Ovary (tissue), 10 donors: ENCODE measurements at places on chromosomes 6 and 20. TPM values are rescaled to one million over a fixed set of nuclear protein-coding genes. Genes with fewer than 3 reads are reported as not detected.
A peak's percentile ranks its signal among the peaks of the same experiment; 100 is the strongest.

- no peaks in the 10 kb centered on the region for H3K4me1 ChIP-seq
- H3K36me3 ChIP-seq = no peaks in the 10 kb centered on the region
- H3K27ac ChIP-seq = no peak overlapping the region
- no peak for DNase-seq
- no peak overlapping the region for H3K4me3 ChIP-seq
- H3K27me3 ChIP-seq = no peaks in the 10 kb centered on the region
Measured at GRCh38 chr6:35505999-35506412, 6.7 kb downstream of the TULP1 start.

The PAK5 gene
- 0.46 TPM for total RNA-seq

The OPN5 gene
- not detected for total RNA-seq

The ROMO1 gene
- total RNA-seq = 108 TPM

- H3K27ac ChIP-seq = no peak overlapping the region
- H3K4me3 ChIP-seq = no peak overlapping the region
- no peaks in the 10 kb centered on the region for H3K27me3 ChIP-seq
- H3K4me1 ChIP-seq = no peaks in the 10 kb centered on the region
Measured at GRCh38 chr20:12072954-12073264, 155.2 kb downstream of the BTBD3 start.

The DLK2 gene
- total RNA-seq = 1.8 TPM

GRCh38 chr6:137892271-137892708 lies 25.2 kb downstream of the TNFAIP3 start:
- no peak overlapping the region for H3K27ac ChIP-seq
- DNase-seq = no peak
- no peaks in the 10 kb centered on the region for H3K36me3 ChIP-seq
- H3K4me3 ChIP-seq = no peak overlapping the region
- H3K27me3 ChIP-seq = no peaks in the 10 kb centered on the region
- no peaks in the 10 kb centered on the region for H3K4me1 ChIP-seq

The SIRPB2 gene
- 0.88 TPM for total RNA-seq

The EIF2S2 gene
- 36.9 TPM for total RNA-seq

- peak; percentile 72 for DNase-seq
- H3K27ac ChIP-seq = peak overlapping the region; percentile 91
- no peaks in the 10 kb centered on the region for H3K36me3 ChIP-seq
Measured at GRCh38 chr6:151494235-151494935, 568 bp downstream of the CCDC170 start.

DNA sequence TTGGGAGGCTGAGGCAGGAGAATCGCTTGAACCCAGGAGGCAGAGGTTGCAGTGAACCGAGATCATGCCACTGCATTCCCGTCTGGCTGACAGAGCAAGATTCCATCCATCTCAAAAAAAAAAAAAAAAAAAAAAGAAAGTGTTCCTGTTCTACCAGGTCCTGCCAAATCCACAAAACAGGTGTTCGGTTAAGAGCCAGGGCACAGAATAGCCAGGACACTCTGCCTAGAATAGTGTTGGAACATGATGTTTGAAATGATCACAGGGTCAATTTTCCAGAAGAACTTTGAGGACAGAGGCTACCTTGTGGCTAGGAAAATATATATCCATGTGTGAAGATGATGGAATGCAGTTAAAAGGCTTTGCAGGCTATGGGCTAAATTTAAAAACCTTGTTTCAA lies 63.6 kb upstream of the TRAF3IP2 start:
- peaks cover 4% of the 10 kb centered on the region for H3K4me1 ChIP-seq
- no peak overlapping the region for H3K4me3 ChIP-seq

The SLC17A2 gene
- total RNA-seq = not detected

DNA sequence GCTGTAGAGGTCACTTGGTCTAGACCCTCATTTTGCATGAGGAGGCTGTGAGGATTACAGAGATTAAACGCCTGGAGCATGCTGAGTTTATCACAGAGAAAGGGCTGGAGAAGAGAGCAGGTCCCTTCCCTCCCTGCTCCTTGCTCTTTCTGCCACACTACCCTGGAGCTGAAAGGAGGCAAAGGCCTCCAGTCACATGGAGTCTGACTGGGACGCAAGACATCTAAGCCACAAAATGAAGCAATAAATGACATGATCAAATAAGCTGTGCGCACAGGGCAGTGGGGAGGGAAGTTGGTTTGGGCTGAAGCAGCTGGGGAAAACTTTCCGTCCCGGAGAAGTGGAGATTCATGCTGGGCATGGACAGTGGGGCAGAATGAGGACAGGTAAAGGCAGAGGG lies 33.3 kb downstream of the ATXN1 start:
- no peaks in the 10 kb centered on the region for H3K36me3 ChIP-seq
- DNase-seq = no peak
- peaks cover 10% of the 10 kb centered on the region for H3K4me1 ChIP-seq
- no peak overlapping the region for H3K4me3 ChIP-seq

- H3K4me3 ChIP-seq = no peak overlapping the region
- DNase-seq = no peak
- H3K27ac ChIP-seq = no peak overlapping the region
Measured at GRCh38 chr20:16241911-16242310, 331.3 kb downstream of the KIF16B start.

The TAF4 gene
- 28.1 TPM for total RNA-seq

DNA sequence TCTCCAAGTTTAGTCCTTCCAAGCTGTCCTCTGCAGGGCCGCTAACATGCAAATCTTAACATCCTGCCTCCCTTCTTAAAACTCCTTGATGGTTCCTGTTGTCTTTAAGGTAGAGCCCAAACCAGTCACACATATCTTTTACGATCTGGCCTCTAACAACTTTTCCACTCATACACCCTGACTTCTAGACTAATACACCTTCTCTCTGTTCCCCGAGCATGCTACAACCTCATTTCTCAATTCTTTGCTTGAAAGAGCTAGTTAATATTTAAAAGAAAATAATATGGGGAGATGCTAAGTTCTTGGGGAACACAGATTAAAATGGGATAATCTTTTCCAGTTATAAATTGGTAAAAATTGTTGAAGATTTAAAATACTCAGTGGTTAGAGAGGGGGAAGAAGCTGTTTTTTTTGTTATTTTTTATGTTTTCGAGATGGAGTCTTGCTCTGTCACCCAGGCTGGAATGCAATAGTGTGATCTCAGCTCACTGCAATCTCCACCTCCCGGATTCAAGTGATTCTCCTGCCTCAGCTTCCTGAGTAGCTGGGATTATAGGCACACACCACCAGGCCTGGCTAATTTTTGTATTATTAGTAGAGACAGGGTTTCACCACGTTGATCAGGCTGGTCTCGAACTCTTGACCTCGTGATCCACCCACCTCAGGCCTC lies 250.7 kb downstream of the MAFB start:
- H3K27ac ChIP-seq = no peak overlapping the region
- H3K36me3 ChIP-seq = no peaks in the 10 kb centered on the region
- no peaks in the 10 kb centered on the region for H3K27me3 ChIP-seq
- no peak overlapping the region for H3K4me3 ChIP-seq
- H3K4me1 ChIP-seq = peaks cover 1% of the 10 kb centered on the region

DNA sequence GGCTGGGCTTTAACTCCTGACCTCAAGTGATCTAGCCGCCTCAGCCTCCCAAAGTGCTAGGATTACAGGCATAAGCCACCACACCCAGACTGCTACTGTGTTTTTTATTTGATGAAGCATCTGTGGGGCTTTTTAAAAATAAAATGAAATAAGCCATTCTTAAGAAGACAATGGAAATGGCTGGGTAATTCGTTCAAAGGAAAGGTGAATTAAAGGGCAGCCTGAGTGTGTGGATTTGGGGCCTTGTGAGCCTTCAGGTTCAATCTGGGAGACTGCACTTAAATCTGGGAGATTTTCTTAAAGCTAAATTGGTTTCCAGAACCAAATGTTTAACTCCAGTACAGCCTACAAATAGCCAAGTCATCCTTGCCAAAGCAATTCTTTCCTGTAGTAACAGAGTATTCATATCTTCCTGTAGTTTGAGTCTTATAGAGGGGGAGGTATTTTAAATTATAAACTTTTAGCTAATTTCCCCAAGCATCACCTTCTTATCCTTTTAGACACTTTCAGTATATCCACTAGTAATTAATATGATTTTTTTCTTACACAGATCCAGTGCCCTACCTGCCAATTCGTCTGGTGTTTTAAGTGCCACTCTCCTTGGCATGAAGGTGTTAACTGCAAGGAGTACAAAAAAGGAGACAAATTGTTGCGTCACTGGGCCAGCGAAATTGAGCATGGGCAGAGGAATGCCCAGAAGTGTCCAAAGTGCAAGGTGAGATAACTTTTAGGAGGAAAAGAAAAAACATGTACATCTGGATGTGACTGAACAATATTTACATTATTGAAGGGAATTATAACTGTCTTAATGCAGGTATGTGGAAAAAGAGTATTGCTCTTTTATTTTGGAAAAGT lies 95.4 kb downstream of the RNF217 start:
- no peaks in the 10 kb centered on the region for H3K4me1 ChIP-seq
- no peaks in the 10 kb centered on the region for H3K36me3 ChIP-seq
- H3K27ac ChIP-seq = no peak overlapping the region
- H3K4me3 ChIP-seq = no peak overlapping the region
- no peaks in the 10 kb centered on the region for H3K27me3 ChIP-seq
- no peak for DNase-seq

- no peak overlapping the region for H3K27ac ChIP-seq
- H3K4me3 ChIP-seq = no peak overlapping the region
- no peak for DNase-seq
- H3K27me3 ChIP-seq = no peaks in the 10 kb centered on the region
- H3K36me3 ChIP-seq = no peaks in the 10 kb centered on the region
Measured at GRCh38 chr20:17971300-17972013, 2.6 kb downstream of the MGME1 start.

DNA sequence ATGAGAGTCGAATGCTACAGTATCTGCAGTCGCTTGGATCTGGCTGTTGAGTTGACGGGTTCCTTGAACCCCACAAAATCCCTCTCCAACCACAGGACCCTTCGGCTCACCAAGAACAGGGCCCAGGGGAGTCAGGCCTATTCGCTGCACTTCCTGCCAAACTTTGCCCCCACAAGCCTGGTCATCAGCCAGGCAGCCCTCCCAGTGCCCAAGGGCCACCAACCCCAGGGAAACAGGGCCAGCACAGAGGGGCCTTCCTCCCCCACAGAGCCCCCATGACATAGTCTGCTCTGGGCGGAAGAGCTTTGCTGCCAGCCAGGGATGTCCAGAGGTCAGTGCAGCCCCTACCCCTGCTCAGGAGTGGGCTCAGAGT lies 34.5 kb upstream of the MRGBP start:
- no peak overlapping the region for H3K4me3 ChIP-seq
- no peaks in the 10 kb centered on the region for H3K27me3 ChIP-seq
- no peaks in the 10 kb centered on the region for H3K36me3 ChIP-seq
- no peak overlapping the region for H3K27ac ChIP-seq
- no peak for DNase-seq

The TMEM217 gene
- 0.48 TPM for total RNA-seq

The POPDC3 gene
- not detected for total RNA-seq
